ENCODE measurements at places on chromosomes 5 and 9.
A peak's percentile ranks its signal among the peaks of the same experiment; 100 is the strongest.

- no peak for DNase-seq
Measured at GRCh38 chr5:72785801-72786200, 30.7 kb upstream of the TNPO1 start.

DNA sequence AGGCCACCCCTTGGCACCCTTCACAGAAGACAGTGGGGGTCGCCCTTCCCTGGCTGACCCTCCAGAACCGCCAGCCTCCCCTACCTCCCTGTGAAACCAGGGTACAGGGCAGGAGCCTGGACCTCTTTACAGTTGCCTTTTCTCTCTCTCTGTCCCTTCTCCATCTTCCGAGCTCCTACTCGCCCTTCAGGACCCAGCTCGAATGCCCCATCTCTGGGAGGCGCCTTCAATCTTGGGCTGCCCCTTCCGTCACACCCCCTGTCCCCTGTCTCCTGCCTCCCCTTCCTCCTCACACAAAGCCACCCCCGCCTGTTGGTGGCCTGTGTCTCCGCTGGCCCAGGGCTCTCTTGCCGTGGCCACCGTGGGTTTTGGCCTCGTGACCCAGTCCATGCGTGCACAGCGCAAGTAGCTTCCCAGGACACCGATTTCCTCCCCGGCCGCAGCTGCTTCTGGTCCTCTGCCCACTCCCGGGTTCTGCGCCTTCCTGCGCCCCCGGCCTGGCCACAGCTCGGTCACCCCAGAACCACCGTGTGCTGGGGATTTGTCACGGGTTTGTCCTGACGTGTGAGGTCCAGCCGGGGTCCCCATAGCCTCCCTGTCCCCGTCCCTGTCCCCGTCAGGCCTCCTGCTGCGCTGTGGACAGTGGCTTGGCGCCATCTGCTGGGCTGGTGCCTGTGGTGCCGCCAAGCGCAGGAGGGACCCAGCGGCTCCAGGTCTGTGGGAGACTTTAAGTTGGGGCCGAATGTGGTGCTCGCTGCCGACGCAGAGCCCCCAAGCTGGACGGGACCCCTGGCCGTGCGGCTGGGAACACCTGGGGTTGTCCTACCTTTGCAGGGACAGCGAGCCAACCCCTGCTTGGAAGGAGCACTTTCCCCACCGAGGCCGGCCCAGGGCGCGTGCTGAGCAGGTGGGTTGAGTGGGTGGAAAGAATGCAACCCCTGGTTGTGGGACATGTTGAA lies 4.0 kb upstream of the TMEM250 start:
- DNase-seq: peak; percentile 71

DNA sequence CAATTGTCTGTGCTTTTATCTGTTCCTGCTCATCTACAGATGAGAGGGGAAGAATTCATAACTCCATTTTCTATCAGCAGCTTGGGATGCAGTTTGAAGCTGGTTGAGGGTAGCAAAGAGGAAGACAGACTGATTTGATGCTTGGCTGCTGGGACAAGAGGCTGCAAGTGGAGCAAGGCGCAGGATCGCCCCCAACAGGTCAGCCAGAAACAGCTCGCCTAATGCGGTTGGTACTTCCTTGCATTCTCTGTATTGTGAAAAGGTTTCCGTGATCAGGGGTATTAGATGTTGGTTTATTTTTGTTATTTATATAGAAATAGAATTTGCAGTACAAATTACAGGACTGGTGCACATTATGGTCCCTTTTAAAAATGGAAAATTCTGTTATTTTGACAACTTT lies 40.6 kb downstream of the ZNF883 start:
- DNase-seq: no peak

DNA sequence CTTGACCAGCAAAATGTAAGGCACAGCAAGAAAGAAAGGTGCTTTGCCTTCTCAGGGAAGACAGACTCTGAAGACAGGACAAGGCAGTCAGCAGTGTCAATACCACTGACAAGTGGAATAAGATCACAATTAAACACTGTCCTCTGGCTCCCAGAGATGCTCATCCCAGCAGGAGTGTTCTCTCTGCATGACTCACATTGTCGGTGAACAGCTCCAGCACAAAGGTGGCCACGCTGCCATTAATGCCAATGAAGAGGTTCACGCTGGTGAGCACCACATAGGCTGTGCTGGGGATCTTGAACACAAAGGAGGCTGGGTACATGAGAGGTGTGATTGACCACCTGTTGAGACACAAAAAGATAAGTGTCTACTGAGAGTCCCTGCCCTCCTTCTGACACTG lies 31.9 kb downstream of the NIPSNAP3B start:
- no peak for DNase-seq

All from stimulated activated CD4-positive, alpha-beta T cell treated with anti-CD3 and anti-CD28 coated beads, Interleukin-12 subunit alpha, Interleukin-12 subunit beta, amount 100 ng/mL, for 24 hours (primary cell).